Activated CD8-positive, alpha-beta memory T cell treated with anti-CD3 and anti-CD28 coated beads, Interleukin-2, amount 10 ng/mL, durations not matched to agents 7 days and 5 days (primary cell): ENCODE measurements at places on chromosomes 1 and 21.
A peak's percentile ranks its signal among the peaks of the same experiment; 100 is the strongest.

- no peak for DNase-seq
These were observed 60.9 kb upstream of the ZNF648 start for GRCh38 chr1:182122256-182122912.

GRCh38 chr1:235023711-235024439 is 104.8 kb downstream of the TOMM20 start:
- DNase-seq = no peak

DNA sequence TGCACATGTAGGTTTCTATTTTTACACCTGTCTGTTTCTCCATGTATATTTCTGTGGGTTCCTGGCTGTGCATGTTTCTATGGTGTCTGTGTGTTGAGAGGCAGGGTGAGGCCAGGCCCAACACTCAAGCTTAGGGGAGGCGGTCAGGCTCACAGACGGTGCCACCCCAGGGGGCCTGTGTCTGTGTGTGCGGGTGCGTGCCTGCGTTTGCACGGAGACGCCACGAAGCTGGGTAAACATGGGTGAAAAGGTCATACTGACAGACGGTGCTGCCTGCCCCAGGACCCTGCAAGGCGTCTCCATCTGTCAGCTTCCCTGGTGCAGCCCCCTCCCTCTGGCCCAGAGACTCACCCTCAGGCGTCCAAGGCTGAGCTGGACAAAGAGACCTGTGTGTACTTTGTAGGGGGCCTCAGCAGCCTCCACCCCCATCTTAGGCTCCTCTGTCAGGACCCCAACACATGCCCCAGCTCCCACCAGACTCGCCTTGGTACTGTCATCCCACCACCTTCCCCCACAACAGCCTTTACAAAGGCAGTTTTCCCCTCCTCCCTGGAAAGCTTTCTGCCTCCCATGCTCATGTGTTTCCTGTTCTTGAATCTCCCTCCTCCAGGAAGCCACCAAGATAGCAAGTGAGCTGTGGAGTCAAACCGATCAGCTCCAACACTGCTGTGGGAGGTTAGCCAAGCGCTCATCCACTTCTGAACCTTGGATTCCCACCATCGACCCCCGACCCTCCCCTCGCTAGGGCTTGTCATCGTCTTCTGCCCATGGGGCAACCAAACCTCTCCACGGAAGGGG is 34.1 kb downstream of the PTPRF start:
- DNase-seq = no peak

- DNase-seq = no peak
These were observed 684 bp downstream of the LTN1 start for GRCh38 chr21:28991861-28992525.

DNA sequence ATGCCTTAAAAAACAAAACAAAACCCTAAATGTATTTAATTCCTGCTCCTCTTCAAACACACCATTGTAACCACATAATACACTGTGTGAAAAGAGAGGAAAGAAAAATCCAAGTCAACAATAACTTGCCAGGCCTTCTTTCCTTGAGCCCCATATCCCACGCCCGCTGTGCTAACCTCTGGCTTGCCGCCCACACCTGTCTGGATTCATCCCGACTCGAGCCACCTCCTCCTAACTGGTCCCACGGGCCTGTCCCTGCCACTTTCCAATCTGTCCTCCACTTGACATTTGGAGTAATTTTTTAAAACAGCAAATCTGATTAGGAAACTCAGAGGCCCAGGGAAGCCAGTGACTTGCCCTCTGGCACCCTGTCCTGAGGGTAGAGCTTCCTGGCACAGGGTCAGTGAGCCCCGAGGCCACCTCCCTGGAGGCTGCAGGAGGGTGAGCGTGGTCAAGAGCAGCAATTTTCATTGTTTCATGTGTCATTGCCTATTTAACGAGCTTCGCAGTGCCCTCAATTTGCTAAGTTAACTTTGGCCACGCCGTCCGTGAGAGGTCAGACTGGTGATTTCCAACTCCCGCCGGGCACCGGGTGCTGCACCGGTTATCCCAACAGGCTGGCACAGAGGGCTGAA is 54.1 kb downstream of the B3GALT5 start:
- DNase-seq = no peak

- DNase-seq = peak; percentile 81
These were observed at the start of gene RUSC1 for GRCh38 chr1:155320661-155321617. RUSC1 (plus strand) TSS chr1:155320894; CDS start chr1:155321774, 880 bp downstream.

DNA sequence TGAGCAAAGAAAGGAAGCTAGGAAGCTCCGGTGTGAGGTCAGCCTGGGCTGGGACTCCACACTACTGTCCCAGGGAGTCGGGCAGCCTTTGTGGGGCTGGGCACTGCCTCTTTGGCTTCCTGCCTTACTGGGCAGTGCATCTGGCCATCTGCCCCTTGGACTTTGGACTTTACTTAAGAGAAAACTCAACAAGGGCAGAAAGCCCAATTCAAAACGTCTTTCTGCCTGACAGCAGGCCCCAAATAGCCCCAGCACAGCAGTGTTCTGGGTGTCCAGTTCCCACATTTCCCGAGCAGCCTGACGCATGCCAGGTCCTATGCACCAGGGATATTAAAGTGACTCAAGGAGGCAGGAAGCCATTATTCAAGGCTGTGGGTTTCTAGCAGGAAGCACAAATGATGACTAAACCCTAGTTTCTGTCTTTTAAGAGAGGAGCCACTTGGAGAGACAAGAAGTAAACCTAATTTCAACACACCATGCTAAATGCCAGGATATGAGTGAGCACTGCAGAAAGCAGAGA is 37.9 kb upstream of the EDEM3 start:
- no peak for DNase-seq

- no peak for DNase-seq
These were observed 18.2 kb downstream of the RNF19B start for GRCh38 chr1:32946413-32946812.

DNA sequence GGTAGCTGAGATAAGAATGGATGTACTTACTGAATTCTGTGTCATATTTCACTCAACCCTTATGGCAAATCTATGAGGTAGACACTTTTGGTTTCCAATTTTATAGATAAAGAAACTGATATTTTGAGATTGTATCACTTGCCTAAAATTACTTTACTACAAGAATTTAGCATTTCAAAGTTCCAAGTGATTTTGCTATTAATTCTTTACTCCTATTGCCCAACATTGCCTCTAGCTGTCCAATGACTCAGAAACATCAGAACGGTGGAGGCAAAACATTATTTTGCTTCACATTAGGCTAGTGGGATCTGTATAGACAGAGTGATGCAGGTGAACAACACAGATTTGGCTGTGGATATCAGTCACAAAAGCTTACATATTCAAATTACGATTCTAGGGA is 747.2 kb upstream of the NEGR1 start:
- DNase-seq = no peak

DNA sequence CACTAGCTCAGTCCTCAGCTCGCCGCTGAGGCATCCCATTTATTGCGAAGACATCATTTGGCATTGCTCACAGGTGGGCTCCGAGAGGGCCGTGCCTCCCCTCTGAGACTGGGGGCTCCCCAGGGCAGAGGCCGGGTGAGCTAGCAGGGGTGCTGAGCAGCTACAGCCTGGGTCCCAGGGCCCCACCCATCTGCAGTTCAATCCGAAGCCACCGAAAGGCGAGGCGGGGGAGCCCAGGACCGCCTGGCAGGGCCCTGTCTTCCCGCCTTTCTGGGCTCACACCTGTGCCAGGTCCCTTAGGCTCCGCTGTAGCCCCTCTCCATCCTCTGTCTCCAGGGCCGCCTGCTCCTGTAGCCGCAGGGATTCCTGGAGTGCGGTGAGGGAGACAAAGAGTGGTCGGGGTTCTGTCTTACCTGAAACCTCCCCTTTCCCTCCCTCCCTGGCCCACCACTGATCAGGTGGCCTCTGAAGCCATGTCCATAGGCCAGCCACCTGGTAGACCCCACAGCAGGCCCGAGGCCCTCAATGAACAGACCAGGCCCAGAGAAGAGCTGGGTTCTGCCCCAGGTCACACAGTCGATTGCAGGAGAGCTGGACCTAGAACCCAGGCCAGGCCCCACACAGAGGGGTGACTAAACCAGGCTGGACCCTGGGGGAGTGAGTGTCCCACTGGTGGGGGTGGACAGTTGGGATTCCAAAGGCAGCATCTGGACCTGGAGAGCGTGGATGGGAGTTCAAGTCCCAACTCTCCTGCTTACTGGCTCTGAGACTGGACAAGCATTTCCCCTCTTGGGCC is 18.1 kb upstream of the NBPF1 start:
- peak; percentile 42 for DNase-seq

GRCh38 chr1:248805876-248806275 is 19.8 kb downstream of the SH3BP5L start:
- no peak for DNase-seq

DNA sequence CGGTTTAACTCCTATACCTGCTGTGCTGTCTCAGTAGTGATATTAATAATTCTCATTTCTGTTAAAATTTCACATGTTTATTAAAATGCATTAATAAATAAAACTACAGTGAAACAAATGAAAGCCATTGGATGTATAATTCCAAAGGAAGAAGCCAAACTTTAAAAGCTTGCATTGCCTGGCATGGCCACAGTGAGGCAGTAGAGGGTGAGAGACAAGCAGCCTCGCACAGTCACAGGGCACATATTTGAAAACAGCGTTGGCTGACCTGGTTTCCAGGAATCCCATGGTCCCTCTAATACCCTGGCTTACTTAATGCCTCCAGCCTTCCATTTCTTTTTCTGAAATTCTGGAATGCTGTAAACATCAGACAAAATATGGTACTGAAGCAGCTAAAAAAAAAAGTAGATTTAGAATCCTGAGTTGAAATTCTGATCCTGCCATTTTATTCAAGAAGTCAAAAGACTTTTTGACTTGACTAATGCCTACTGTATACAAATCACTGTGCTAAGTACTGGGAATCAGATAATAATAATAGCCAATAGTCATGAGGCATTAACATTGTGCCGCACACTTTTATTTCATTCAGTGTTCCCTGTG is 6.7 kb upstream of the RNASEL start:
- DNase-seq = peak; percentile 75

DNA sequence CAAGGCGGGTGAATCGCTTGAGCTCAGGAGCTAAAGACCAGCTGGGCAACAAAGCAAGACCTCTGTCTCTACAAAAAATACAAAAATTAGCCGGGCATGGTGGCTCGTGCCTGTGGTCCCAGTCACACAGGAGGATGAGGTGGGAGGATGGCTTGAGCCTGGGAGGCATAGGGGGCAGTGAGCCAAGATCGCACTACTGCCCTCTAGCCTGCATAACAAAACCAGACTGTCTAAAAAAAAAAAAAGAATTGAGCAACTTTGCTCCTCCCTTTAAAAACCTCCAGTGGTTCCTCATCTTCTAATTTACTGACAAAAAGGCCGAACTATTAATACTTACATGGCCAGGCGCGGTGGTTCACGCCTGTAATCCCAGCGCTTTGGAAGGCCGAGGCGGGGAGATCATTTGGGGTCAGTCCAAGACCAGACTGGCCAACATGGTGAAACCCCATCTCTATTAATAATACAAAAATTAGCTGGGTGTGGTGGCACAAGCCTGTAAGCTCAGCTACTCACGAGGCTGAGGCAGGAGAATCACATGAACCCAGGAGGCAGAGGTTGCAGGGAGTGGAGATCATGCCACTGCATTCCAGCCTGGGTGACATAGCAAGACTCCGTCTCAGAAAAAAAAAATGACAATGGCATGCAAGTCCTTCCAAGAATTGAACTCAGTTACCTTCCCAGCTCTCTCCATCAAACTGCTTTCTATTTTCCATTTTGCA is 4.4 kb downstream of the ACBD3 start:
- no peak for DNase-seq

GRCh38 chr1:63935143-63935542 is 161.3 kb downstream of the ROR1 start:
- DNase-seq = no peak

DNA sequence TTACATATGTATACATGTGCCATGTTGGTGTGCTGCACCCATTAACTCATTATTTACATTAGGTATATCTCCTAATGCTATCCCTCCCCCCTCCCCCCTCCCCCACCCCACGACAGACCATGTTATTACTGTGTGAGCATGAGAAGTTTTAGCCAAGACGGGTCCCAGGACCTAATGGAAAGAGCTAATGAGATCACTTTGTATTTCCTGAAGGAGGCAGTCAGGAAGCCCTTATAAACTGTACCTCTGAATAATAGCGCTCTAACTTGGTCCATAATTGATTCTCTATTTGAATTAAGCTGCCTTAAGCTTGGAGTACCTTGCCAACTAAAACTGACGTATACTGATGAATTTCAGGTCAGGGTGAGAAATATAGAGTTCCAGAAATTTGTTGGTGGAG is 4.1 kb upstream of the NEGR1 start:
- no peak for DNase-seq

- peak; percentile 31 for DNase-seq
These were observed 44.1 kb downstream of the TRPM2 start for GRCh38 chr21:44397431-44398031.

DNA sequence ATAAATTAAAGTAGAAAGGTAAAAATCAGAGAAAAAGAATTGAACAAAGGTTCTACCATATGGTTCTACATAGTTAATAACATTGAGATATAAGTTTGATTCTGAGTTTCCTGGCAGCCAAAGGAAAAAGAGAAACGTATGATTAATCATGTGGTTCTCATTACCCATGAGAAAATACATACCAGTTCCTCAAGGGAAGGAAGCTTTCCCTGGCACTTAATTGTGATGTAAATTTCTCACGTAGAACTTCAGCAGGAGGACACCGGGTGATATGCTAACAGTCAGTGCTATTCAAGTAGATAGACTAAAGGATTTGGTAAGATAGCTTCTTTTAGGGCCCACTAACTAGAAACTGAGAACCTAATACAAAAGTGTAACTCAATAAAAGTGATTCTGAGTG is 218.5 kb downstream of the NFIA start:
- DNase-seq = no peak

- no peak for DNase-seq
These were observed 82.3 kb downstream of the GPR89B start for GRCh38 chr1:148010527-148010926.

- no peak for DNase-seq
These were observed 162.7 kb downstream of the IER5 start for GRCh38 chr1:181251001-181251712.

DNA sequence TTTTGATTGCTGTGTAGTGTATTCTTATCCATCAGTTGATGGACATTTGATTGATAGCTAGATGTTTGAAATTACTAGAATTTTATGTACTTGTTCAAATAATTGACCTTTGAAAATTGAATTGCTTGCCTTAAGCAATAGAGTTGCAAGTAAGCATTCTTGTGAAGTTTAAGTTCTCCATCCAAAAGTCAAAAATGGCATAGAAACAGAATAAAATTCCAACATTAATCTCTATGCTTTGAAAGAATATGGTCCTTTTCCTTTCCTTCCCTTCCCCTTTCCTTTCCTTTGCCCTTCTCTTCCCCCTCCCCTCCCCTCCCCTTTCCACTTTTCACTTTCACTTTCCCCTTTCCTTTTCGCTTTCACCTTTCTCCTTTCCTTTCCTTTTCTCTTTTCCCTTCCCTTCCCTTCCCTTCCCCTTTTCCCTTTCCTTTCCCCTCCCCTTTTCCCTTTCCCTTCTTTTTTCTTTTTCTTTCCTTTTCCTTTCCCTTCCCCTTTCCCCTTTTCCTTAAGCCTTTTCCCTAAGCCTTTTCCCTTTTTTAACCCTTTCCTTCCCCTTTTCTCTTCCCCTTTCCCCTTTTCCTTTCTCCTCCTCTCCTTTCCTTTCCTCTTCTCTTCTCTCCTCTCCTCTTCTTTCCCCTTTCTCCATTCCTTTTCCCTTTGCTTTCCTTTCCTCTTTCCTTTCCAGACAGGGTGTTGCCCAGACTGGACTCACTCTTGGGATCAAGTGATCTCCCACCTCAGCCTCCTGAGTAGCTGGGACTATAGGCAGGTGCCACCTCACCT is 67.4 kb downstream of the SASS6 start:
- no peak for DNase-seq

GRCh38 chr21:32410291-32410690 is 2.2 kb upstream of the EVA1C start:
- DNase-seq = no peak
